IPS-NIHi11 (cell line): ENCODE measurements at places on chromosomes 3 and 15.

DNA sequence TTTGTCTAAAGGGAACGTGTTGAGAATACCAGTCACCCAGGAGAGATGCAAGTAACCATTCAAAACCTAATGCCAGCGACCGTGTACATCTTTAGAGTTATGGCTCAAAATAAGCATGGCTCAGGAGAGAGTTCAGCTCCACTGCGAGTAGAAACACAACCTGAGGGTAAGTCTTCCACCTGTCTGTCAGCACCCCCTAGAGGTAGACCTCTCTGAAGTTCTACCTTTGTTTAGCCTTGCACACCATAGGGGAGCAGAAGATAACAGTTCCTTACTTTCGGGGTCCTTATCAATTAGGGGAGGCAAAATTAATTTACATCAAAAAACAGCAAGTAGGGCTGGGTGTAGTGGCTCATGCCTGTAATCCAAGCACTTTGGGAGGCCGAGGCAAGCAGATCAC lies 124.4 kb downstream of the HCN4 start:
- DNase-seq = peak; percentile 52

DNA sequence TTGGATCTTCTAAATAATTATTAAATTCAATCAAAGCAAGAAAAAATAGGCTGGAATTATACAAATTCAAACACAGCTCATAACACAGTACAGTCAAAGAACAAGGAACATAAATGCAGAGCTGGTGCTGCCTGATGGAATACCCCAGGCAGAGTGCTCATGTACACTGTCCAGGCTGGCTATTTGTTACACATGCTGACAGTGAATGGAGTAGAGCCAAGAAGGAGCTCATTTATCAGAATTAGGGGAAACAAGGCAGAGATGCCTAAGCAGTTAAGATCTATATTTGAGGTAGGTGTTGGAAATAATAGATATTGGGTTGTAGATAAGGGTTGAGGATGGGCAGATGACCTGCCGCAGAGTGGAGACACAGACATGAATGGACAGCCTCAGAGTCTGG lies 788.2 kb upstream of the ARPP21 start:
- no peak for DNase-seq

DNA sequence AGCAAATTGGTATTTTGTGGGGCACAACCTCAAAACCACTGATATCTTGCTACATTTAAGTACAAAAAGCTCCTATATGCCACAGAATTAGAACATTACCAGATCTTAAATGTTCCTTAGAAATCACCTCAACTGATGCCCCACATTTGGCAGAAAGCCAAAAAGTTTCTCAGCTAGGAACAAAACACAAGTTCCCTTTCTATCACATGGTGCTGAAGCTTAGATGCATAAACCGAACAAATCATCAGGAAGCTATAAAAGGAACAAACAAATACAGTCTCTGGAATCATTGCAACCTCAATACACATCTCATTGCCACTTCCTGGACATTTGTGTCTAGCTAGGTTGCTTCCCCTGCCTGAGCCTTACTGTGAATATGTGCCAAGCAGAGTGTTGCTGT lies 492.6 kb downstream of the LPP start:
- DNase-seq = no peak

GRCh38 chr15:62021991-62022600 lies 38.2 kb downstream of the VPS13C start:
- no peak for DNase-seq

GRCh38 chr3:62319570-62320243 lies 53.6 kb downstream of the FEZF2 start:
- no peak for DNase-seq

DNA sequence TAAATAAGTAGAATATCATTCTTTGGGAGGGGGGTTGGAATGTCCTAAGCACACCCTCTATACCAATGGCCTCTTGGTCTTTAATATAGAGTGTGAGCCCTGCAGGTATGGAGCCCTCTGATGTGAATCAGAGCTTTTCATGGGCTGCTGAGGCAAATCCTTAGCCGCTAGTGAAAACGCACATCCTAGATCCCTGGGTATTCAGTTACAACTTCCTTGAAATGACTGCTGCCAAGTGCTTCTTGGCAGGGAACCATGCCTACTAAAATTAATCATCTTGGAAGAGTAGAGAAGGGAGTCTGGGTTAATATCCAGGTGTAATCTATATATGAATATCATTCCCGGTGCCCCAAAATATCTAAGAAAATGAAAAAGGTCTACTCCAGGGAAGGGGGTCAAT lies 109.1 kb downstream of the POLQ start:
- DNase-seq = no peak

DNA sequence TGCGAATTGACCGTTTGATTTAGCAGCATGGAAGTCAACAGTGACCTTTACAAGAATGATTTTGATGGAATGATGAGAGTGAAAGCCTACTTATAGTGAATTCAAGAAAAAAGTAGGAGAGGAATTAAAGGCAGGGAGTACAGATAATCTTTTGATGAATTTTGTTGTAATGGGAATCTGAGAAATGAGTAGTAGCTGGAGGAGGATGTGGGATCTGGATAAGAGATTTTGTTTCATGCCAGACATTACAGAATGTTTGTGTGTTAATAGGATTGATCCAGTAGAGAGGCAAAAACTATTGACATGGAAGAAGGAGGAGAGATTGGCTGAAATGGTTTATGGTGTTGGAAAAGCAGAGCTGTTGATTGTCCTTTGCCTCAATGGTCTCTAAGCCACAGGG lies 17.4 kb upstream of the ZNF609 start:
- no peak for DNase-seq

- peak; percentile 78 for DNase-seq
Observed at GRCh38 chr3:46987743-46988401, 8.4 kb downstream of the NBEAL2 start.

GRCh38 chr3:82654708-82655107 lies 893.3 kb upstream of the GBE1 start:
- peak; percentile 16 for DNase-seq

DNA sequence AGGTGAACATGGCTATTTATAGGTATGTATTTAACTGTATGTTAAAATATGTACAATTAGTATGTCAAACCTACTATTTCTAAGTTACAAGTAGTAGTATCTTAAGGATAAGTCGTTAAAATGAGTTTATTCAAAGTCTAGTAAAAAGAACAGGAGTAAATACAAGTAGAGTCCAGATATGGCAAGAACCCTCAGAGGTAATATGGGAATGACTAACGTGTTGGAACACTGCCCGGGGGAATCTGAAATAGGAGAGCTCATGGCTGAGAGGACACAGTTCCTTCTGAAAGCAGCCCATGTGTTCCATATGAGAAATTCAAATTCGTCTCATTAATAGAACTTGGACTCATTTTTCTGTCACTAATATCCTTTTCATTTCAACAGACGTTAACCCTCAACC lies 158.8 kb downstream of the CLSTN2 start:
- DNase-seq = no peak

DNA sequence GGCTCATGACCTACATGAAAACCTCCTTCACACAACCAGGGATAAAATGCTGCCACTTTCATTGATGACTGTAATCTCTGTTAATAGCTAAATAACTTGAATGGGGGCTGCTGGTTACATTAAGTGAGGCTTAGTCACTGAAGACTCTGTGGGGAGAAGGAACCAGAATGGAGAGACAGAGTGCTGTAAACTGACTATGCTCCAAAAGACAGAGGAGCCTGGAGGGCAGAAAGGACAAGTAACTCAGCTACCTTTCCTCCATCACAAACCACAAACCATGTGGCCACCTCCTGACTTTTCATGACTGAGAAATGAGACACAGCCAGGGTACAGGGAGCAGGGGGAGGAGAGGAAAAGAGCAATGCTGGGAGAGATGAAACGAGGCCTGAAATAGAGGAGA lies 97.1 kb upstream of the TRIM42 start:
- DNase-seq = no peak

DNA sequence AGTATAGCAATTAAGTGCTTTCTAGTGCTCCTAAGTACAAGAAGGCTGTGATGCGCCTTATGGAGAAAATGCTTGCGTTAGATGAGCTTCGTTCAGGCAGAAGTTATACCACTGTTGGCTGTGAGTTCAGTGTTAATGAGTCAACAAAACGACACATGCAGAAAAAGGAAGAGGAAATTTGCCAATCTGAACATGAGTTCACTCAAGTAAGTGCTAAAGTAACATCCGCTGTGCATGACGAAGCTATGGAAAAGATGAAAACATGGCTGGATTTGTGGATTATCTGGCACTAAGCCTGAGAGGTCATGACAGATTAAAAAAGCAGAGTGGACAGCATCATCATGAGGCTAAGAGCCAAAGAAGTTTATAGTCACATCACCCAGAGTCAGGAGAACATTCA lies 36.9 kb downstream of the SH3BP5 start:
- no peak for DNase-seq

DNA sequence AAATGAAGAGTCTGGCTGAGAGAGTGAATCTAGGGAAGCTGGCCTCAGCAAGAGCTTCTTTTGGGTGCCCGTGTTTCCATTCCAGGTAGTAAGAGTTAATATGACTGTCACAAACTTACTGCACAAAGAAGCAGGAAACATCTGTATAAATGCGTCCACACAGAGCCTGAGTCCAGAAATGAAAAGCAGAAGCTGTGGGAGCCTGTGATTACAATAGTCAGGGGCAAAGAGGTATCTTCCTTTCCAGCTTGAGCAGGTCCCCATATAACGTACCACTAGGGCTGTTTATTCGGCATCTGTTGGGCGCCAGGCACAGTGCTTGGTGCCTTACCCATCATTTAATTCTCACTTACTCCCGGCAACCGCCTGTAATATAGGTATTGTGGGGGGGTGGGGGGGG lies 40.5 kb upstream of the B3GNT5 start:
- DNase-seq = no peak

DNA sequence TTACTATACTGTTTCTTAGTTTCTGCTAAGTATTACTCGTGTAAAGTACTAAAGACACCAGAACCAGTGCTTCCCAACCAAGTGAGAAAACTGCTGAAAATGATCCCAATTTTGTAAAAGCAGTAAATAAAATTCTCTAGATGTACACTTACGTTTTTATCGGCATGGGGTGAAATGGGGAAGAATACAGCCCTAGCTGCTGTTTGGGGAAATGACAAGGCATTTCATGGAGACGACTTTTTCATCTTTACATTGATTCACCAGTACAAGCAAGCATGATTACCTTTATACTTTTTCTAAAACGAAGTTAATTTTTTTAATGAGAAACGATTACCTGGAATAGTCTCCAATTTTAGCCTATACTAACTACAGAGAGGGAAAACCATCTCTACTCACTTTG lies 1.4 kb downstream of the PSMD6 start:
- no peak for DNase-seq

DNA sequence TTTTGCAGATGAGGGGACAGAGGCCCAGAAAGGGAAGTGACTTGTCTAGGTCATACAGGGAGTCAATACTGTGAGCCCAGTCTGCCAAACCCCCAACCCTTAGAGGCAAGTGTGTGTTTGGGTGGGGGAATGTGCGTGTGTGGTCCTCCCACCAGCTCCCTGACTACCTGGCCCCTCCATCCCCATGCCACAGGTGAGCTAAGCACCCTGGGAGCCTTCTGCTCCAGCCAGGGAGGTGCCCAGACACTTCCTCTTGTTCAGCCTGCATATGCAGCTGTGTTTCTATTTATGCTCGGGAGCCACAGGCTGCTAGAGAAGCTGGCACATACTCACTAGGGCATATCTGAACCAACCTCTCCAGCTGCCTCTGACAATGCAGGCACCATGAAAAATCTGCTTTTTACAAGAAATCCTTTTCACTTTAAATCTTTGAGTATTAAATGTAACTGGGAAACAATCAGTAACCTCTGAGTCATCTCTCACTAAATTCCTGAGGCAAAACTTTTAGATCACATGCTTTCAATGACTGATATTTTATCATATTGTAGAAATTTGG lies 20.7 kb downstream of the TBC1D2B start:
- no peak for DNase-seq

DNA sequence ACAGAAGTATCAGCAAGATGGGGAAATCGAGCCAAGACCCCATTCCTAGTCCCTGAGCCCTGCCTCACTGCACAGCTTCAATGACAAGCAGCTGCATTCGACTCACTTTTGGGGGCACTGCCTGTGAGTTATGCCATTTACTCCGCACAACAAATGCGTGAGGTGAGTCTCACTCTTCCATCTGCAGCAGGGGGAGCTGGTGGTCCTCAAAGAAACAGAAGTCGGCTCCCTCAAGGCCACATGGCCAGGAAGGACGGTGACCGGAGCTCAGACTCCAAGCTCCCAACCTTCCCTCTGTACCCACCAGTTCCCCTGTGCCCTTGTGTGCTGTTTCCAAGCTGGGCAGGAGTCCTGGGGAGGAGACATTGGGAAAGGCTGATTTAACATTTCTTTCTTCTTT lies 127.7 kb upstream of the IQSEC1 start:
- peak; percentile 54 for DNase-seq

- DNase-seq = no peak
Observed at GRCh38 chr3:24139463-24140412, 194.7 kb downstream of the NR1D2 start.

DNA sequence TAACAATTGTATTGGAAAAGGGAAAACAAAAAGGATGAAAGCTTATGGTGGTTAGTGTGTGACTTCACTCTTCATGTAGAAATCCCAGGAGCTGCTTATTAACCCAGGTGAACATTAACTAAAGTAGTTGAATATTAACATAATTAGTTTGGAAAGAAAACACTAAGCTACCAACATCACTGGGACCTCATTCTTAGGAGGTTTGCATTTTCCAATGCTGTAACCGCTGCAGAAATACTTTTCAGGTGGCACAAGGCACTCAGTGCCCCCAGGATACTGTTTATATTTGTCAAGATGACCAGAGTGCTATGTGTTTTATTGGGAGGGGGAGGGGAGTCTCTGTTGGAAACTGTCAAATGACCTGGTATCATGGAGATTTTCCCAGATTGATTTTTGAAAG lies 25.9 kb upstream of the VILL start:
- no peak for DNase-seq

DNA sequence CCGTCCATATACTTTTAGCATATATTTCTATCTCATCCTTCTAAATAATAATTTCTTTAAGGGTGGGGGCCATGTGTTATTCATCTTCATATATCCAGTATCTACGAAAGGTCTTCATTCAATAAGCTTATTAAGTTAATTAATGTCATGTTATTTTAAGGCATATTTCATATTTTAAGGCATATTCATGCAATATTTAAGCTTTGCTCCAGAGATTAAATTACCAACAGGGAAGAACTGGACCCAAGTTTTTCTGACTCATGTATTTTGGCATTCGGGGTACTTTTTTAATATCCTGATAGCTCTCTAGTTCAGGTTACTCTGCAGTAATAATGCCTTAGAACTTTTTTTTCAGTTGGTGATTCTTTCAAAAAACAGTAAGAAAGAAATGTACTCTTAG lies 27.4 kb downstream of the PHC3 start:
- DNase-seq = no peak

- DNase-seq = no peak
Observed at GRCh38 chr15:70093070-70093469, 4.6 kb downstream of the TLE3 start.

DNA sequence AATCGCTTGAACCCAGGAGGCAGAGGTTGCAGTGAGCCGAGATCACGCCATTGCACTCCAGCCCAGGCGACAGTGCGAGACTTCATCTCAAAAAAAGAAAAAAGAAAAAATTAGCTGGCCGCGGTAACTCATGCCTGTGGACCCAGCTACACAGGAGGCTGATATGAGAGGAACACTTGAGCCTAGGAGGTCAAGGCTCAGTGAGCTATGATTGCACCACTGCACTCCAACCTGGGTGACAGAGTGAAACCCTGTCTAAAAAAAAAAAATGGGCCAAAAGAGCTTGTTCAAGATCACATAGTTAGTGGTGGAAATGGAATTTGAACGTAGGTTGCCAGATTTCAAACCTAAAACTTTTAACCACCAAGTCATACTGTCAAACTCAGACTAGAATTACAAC lies 46.2 kb upstream of the PPP4R2 start:
- DNase-seq = no peak

GRCh38 chr3:196179380-196180308 lies 31.6 kb downstream of the ZDHHC19 start:
- DNase-seq = peak; percentile 79

GRCh38 chr3:188700501-188700900 lies 471.3 kb upstream of the TPRG1 start:
- no peak for DNase-seq
